ENCODE measurements at places on chromosomes 16 and 17.
A peak's percentile ranks its signal among the peaks of the same experiment; 100 is the strongest.

DNA sequence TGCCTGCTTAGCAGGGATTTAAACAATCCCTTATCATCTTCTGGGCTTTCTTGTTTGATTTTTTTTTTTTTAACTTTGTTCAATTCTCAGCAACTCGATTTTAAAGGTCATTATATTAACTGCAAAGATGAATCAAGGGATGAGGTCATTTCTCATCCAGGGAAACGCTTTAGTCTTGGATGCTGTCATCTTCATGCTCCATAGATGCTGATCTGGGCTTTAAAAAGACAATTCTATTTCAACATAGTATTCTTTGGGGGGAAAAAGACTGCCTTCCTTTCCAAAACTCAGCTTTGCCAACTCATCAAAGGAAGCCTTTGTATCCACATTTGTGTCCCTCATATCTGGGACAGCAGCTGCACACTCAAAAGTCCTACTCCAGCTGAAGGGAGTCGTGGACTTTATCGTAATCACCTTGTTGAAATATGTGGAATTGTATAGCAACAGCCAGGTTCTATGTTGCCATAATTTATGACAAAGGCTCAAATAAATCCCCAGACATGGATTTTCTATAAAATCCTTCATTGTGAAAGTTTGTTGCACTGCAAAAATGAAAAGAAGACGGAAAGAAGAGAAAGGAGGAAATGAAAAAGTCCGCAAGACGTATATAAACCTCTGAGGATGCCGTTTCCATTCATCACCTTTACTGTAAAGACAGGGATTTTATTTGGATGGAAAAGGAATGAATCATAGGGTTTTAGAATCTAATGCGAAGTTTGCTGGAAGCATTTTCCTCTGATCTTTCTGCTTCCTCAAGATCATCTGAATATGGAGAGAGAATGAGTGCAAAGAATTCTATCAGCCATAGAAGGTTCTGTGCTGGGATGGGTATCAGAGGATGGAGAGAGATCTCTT, 48.6 kb upstream of the XYLT1 start:
- DNase-seq = no peak

GRCh38 chr17:79988185-79988971, 47.3 kb downstream of the TBC1D16 start:
- no peak for DNase-seq

DNA sequence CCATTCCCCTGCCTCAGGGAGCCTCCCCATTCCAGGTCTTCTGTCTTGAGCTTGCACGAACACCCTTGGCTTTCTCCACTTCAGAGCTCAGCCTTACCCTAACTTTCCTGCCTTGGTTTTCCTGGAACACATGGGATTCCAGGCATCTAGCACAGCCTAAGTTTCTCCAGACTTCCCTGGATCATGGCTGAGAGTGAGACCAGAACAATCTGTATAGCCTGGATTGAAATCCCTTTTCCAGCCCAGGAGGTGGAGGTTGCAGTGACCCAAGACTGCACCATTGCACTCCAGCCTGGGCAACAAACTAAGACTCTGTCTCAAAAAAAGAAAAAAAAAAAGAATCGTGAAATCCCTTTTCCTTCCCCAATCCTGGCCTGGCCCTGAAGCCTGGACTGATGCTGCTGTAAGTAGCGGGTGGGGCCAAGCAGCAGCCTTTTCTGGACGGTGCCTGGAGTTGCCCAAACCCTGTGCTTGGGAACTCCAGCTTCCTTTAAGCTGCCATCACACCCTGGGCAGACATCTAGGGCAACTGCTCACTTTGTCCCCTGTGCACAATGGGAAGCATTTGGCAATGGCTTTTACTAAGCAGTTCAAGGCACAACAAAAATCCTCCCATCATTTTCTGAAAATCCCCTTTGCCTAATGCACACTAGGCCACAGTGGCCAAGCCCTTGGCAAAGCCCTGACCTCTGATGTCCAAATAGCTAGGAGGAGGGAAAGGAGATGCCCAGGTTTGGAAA, 12.0 kb upstream of the SLC16A5 start:
- no peak for DNase-seq

- DNase-seq = no peak
These were observed 6.0 kb downstream of the ADAT1 start for GRCh38 chr16:75617121-75617520.

DNA sequence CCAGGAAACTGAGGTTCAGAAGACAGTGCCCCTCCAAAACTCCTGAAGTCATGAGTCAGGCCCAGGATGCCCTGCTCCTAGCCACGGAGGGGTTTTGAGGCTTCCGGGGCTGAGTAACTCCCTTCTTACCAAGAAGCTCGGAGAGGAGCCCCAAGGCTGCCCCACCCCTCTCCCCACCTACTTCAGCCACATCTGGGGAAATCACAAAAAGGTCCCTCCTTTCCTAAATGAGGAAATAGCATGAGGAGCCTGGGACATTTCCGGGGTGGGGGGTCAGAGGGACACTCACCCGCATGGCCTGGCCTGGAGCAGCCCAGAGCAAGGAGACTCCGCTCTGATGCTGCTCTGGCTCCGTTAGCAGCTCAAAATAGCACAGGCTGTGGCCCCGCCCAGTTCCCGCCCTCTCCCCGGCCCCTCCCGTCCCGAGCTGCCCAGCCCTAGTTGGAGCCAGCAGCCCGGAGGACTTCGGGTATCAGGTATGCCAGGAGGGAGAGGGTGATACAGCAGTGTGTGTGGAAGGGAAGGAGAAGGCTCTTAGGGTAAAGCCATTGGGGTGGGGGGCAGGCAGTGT, 40.1 kb downstream of the MYO18A start:
- DNase-seq = peak; percentile 75

DNA sequence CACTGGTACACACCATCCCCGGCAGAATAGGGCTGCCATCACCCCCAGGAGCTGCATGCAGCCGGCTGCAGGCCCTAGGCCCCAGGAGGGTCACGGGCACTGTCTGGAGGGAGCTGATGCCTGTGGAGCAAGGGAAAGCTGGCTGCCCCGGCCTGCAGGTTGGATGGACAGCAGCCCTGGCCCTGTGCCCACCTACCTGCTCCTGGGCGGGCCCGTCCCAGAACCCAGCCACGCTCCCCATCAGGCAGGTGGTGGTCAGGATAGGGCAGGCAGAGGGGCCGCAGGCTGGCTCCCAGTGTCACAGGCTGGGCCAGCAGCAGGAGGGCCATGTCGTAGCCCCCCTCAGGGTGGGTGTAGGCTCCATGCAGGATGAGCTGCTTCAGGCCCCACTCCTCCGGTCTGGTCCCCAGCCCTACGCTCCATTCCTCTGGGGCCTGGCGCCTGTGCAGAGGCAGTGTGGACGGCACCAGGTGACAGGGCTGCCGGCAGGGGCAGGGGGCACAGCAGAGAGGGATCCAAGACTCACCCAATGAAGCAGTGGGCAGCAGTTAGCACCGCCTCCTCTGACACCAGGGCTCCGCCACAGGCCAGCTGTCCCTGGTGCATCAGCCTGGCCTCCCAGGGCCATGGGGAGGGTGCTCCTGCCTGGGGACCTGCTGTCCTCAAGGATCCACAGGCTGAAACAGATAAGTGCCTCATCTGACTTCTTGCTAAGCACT, 4.0 kb downstream of the PRSS53 start:
- no peak for DNase-seq
